Neuronal stem cell (in vitro differentiated cells): ENCODE measurements at places on chromosomes 1 and 21.
A peak's percentile ranks its signal among the peaks of the same experiment; 100 is the strongest.

GRCh38 chr1:81799939-81800694, 617 bp upstream of the ADGRL2 start:
- H3K4me1 ChIP-seq, result peaks cover 16% of the 10 kb centered on the region
- H3K27ac ChIP-seq, result peak overlapping the region; percentile 98
- H3K27me3 ChIP-seq, result no peaks in the 10 kb centered on the region

DNA sequence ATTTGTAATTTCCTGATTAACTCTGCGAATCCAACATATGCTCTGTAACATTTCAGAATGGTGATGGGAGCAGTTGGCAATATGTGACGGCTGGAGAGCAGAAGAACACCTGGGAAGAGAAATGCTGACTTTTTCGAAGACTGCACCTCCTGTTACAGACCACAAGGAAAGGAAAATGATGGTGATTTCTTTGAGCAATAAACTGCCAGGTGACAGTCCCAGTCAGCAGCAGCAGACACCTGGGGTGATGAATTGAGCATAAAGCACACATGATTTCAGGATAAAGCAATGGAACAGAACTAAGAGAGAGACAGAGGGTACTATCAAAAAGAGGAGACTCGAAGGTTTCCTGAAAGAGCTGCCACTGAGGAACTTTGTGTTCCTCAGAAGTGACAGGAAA, 528.6 kb downstream of the NEGR1 start:
- no peak for DNase-seq
- H3K4me3 ChIP-seq, result no peak overlapping the region
- H3K27ac ChIP-seq, result no peak overlapping the region
- no peaks in the 10 kb centered on the region for H3K27me3 ChIP-seq
- H3K4me1 ChIP-seq, result no peaks in the 10 kb centered on the region
- no peaks in the 10 kb centered on the region for H3K36me3 ChIP-seq

- peaks cover 31% of the 10 kb centered on the region for H3K27me3 ChIP-seq
- no peaks in the 10 kb centered on the region for H3K36me3 ChIP-seq
- no peaks in the 10 kb centered on the region for H3K4me1 ChIP-seq
Observed at GRCh38 chr1:43509740-43510375, 20.8 kb upstream of the PTPRF start.

- H3K27ac ChIP-seq, result no peak overlapping the region
- H3K27me3 ChIP-seq, result no peaks in the 10 kb centered on the region
- H3K4me3 ChIP-seq, result no peak overlapping the region
- H3K4me1 ChIP-seq, result peaks cover 10% of the 10 kb centered on the region
- DNase-seq, result no peak
Observed at GRCh38 chr1:2163205-2163604, 31.4 kb downstream of the FAAP20 start.

- no peak overlapping the region for H3K4me3 ChIP-seq
- DNase-seq, result no peak
- H3K4me1 ChIP-seq, result no peaks in the 10 kb centered on the region
- no peaks in the 10 kb centered on the region for H3K27me3 ChIP-seq
- H3K36me3 ChIP-seq, result peaks cover 96% of the 10 kb centered on the region
Observed at GRCh38 chr1:155961937-155962336, 16.4 kb downstream of the ARHGEF2 start.

GRCh38 chr1:171803461-171804022, 22.1 kb downstream of the METTL13 start:
- H3K27me3 ChIP-seq, result no peaks in the 10 kb centered on the region
- no peaks in the 10 kb centered on the region for H3K36me3 ChIP-seq
- H3K4me3 ChIP-seq, result no peak overlapping the region

DNA sequence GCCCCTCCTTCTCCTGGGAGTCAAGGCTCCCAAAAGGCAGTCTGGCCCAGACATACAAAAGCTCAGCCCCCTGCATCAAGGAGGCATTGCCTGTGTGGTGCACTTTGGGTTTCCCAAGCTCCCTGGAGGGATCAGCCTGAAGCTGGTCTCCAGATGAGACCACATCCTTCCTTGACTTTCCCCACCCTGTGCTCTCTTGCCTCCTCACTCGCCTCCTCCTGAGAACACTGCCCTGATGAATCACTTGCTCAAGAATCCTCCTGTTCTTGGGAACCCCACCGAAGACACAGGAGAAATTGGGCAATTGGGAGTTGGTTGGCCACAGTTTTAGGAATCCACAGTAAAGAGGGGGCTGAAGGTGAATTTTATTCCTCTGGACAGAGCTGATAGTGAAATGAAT, 34.8 kb upstream of the LYST start:
- no peak overlapping the region for H3K27ac ChIP-seq
- no peak for DNase-seq
- no peaks in the 10 kb centered on the region for H3K36me3 ChIP-seq
- no peak overlapping the region for H3K4me3 ChIP-seq

GRCh38 chr1:24596401-24596880, 40.6 kb downstream of the NCMAP start:
- H3K27me3 ChIP-seq, result no peaks in the 10 kb centered on the region
- no peak for DNase-seq
- H3K4me1 ChIP-seq, result no peaks in the 10 kb centered on the region
- no peak overlapping the region for H3K27ac ChIP-seq
- no peaks in the 10 kb centered on the region for H3K36me3 ChIP-seq

DNA sequence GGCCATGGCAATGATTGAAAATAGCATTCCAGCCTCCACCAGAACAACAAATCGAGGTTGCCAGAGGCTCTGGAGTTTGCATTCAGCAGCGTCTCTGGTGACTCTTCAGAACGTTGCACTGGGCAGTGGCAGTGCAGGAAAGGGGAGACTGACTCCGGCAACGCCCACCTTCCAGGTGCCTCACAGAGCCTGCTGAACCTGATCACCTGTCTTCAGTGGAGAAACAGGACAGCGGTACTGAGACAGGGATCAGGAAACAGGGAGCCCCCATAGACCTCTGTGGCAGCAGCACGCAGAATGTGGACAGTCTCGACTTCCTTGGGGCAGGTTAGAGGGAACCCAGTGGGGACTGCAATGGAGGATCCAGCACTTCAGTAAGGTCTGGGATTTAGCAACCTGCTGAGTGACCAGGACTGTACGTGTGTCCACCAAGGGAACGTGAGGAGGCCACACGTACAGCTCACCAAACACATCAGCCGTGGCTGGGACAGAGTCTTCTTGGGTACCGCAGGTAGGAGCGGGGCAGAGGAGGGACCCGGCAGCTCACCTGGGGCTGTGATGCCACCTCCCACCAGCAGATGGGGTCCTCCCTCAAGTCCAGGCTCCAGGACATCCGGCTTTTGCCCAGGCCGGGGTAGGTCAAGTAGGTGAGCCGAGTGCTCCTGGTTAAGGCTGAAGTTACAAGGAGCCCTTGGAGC, 128.6 kb downstream of the PRDM2 start:
- no peak overlapping the region for H3K27ac ChIP-seq
- H3K4me3 ChIP-seq, result no peak overlapping the region
- DNase-seq, result no peak
- peaks cover 2% of the 10 kb centered on the region for H3K4me1 ChIP-seq
- H3K36me3 ChIP-seq, result no peaks in the 10 kb centered on the region
- H3K27me3 ChIP-seq, result no peaks in the 10 kb centered on the region

DNA sequence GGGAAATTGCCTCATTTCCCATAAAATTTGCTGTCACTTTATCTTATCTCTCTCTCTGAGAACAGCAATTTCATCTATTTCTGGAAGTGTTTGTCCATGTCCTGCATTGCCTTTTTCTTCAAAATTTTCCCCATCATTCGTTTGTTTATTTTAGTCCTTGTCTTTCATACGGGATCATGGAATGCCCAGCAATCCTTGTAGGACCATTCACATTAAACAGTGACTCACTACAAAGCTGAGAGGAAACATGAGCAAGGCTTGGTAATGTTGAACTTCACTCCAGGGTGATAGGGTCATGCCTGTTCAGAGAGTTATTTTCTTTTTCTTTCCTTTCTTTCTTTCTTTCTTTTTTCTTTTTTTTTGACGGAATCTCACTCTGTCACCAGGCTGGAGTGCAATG, 32.2 kb upstream of the HNRNPU start:
- no peak overlapping the region for H3K27ac ChIP-seq
- no peaks in the 10 kb centered on the region for H3K36me3 ChIP-seq
- no peaks in the 10 kb centered on the region for H3K4me1 ChIP-seq
- H3K27me3 ChIP-seq, result no peaks in the 10 kb centered on the region

DNA sequence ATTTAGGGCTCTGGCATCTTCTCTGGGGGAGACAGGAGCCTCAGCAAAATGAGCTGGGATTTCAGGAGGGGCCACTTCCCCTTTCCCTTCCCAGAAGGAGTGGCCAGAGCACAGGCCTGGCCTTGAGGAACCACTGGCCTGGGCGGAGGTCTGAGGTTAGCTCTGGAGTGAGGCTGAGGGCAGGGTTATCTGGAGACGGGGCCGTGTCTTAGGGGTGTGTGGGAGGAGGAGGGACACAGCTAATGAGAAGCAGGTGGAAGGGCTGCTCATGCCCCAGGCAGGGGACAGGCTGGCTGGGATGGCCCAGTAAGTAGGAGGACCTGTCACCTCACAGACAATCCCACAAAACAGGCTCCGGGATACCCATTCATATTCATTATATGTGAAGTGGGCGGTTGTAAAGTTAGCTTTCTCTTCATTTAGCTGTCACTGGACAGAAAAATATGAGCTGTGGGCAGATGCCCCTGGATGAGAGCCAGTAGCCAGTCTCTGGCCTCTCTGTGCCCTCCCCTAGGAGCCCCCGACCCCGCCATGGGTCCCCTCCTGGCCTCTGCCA, 12.4 kb downstream of the ALX3 start:
- no peak for DNase-seq
- H3K36me3 ChIP-seq, result peaks cover 81% of the 10 kb centered on the region
- no peaks in the 10 kb centered on the region for H3K4me1 ChIP-seq
- H3K27ac ChIP-seq, result no peak overlapping the region

GRCh38 chr1:31605908-31606427, 11.5 kb upstream of the HCRTR1 start:
- no peaks in the 10 kb centered on the region for H3K36me3 ChIP-seq
- H3K27ac ChIP-seq, result no peak overlapping the region
- no peak for DNase-seq
- H3K4me1 ChIP-seq, result no peaks in the 10 kb centered on the region

GRCh38 chr1:202940561-202940960, 13.5 kb upstream of the KLHL12 start:
- peaks cover 62% of the 10 kb centered on the region for H3K36me3 ChIP-seq
- H3K4me1 ChIP-seq, result no peaks in the 10 kb centered on the region
- no peak overlapping the region for H3K27ac ChIP-seq
- no peak overlapping the region for H3K4me3 ChIP-seq
- no peak for DNase-seq
- H3K27me3 ChIP-seq, result no peaks in the 10 kb centered on the region

- H3K4me3 ChIP-seq, result no peak overlapping the region
- no peaks in the 10 kb centered on the region for H3K4me1 ChIP-seq
- DNase-seq, result no peak
- no peak overlapping the region for H3K27ac ChIP-seq
- H3K27me3 ChIP-seq, result no peaks in the 10 kb centered on the region
Observed at GRCh38 chr21:27787046-27787445, 820.2 kb upstream of the ADAMTS5 start.

DNA sequence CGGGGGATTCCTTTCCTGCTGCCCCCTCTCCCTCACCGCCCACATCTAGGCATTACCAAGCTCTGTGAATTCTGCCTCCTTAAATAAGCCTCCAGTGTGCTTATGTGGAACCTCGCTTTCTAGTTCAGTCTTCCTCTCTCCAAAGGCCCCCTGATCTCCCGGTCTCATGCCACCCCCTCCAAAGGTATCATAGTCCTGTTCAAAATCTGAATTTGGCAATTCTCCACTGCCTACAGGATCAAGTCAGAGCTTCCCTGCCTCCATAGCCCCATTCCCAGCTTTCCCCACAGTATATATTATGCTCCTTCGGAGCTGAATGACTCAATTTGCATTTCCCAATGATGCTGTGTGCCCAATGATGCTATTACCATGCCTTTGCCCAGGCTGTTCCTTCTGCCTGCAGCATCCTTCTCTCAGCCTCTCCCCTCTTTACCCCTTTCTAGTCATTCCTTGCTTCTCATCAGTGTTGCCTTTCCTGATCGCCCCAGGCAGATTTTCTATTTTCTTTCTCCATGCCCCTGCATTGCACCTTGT, 1.7 kb downstream of the AZIN2 start:
- no peaks in the 10 kb centered on the region for H3K27me3 ChIP-seq
- H3K4me1 ChIP-seq, result peaks cover 8% of the 10 kb centered on the region
- H3K4me3 ChIP-seq, result no peak overlapping the region
- no peaks in the 10 kb centered on the region for H3K36me3 ChIP-seq
- DNase-seq, result no peak
- no peak overlapping the region for H3K27ac ChIP-seq

DNA sequence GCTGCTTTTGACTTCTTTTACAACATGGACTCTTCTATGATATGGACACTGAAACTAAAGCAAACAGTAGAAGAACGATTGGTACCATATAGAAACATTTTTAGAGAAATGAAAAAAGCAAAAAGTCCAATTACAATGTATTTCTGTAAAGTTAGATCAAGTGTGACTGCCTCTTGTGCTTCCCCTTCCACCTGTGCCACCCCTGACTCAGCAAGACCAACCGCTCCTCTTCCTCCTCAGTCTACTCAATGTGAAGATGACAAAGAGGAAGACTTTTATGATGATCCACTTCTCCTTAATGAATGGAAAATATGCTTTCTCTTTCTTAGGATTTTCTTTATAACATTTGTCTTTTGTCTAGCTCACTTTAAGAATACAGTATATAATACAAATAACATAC, 66.9 kb downstream of the PHTF1 start:
- H3K4me1 ChIP-seq, result no peaks in the 10 kb centered on the region
- H3K27me3 ChIP-seq, result no peaks in the 10 kb centered on the region
- peaks cover 66% of the 10 kb centered on the region for H3K36me3 ChIP-seq
- H3K27ac ChIP-seq, result no peak overlapping the region
- no peak overlapping the region for H3K4me3 ChIP-seq

DNA sequence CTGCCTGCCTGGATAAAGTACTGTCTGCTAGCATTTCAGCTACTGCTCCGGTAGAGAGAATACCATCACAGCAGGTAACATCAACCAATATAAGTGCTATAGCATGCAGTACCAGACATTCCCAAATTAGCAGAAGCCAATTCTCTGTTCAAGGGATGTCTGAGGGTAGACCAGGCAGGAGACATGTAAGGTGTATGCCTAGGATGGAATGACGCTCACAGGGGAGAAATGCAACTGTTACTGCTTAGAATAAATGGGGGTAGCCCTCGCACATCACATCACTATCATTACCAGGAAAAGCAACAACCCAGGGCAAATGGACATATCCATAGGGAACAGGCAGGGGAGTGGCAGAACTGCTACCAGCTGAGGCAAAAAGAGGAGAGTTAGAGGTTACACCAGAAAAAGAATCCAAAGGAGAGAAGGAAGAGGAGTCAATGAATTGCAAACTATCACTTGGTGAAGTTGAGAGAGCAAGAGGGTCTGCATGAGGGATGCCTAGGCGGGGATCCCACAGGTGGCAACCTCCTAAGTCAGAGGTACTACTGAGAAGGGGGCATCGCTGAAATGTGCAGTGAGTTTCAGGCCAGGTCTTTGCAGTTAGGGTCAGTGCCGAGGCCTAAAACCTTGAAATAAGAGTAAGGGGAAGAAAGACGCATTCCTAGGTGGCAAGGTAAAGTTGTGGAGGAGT, 1.1 kb downstream of the UBE2Q1 start:
- H3K27ac ChIP-seq, result no peak overlapping the region
- H3K4me1 ChIP-seq, result peaks cover 17% of the 10 kb centered on the region
- peak overlapping the region; percentile 83 for H3K4me3 ChIP-seq
- peaks cover 30% of the 10 kb centered on the region for H3K36me3 ChIP-seq
- no peak for DNase-seq
- H3K27me3 ChIP-seq, result no peaks in the 10 kb centered on the region

- H3K4me1 ChIP-seq, result no peaks in the 10 kb centered on the region
- H3K27me3 ChIP-seq, result no peaks in the 10 kb centered on the region
- H3K27ac ChIP-seq, result no peak overlapping the region
- no peaks in the 10 kb centered on the region for H3K36me3 ChIP-seq
Observed at GRCh38 chr1:70714149-70714548, 303.1 kb downstream of the CTH start.
